ENCODE measurements at places on chromosomes 2 and 18.

DNA sequence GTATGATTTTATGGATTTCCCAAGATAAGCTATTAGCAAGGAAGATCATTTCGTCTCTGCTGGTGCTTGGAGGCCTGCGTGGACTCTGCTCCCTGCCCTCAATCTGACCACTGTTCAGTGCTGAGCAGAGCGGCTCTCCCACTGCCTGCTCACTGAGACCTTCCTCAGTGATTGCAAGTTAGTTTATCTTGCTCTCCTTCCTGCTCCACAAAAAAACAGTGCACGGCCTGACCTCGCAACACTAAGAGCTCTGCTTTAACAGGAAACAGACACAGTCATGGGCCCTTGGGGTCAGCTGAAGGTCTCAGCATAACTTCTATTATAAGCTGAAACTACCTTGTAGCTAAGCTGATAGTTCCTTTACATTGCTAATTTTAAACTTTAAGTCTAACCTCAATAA lies 53.1 kb downstream of the PRELID3A start:
- DNase-seq: no peak

DNA sequence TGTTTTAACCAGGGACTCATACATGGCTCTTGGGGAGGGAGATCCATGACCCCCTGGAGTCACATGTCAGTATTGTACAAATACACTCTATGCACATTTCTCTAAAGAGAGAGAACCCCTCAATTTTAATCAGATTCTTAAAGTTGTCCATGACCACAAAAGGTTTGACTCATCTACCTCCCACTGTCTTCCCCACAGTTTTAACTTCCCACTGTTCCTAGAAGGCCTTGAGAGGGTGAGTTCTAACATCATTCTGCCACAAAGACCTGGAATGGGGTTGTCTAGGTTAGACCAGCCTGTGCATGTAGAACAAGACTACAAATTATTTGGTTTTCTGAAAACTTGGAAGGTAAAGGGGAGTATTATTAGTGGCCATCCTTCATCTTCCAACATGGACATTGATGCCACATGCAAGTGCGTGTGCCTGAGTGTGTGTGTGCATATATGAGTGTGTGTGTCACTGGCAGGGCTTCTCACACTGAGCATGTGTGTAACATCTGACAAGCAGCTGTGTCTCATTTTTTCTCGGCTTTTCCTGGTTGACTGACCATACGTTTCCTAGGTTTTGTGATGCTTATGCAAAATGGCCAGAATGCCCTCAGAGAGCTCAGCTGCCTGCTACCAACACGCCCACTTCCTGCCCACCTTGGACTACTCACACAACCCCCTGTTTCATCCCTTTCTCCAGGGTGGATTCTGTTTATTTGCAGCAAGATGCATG lies 94.6 kb upstream of the LGALSL start:
- DNase-seq: no peak

DNA sequence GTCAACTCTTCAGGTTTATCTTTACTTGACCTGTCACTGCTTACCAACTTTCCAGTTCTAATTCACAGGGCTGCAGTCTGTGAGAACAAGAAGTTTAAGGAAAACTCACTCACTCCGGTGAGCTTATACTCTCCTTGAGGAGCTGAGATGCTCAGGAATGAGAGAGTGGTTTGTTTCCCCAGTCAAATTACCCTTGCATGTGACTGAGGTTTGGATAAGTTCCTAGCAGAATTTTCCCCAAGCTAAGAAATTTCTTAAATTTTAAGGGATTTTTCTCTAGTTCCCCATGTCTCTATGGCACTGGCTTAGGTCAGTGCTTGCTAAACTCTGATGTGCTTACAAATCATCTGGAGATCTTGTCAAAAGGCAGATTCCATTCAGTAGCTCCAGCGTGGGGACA lies 12.8 kb upstream of the CCDC85A start:
- DNase-seq: no peak

DNA sequence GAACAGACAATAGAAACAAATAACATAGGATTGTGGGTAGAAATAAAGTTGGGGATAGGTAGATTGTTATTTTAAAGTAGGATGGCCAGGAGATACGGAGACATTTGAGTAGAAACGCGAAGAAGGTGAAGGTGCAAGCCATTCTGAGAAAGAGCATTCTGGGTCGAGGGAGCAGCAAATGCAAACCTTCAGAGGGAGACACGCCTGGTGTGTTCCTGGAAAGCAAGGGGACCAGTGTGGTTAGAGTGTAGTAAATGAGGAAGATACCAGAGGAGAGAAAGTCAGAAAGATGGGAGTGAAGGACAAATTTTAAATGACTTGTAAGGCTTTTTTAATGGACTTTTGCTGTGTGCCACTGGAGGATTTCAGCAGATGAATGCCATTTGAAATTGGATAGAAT lies 1.7 kb downstream of the CYP20A1 start:
- DNase-seq: no peak

- no peak for DNase-seq
Measured at GRCh38 chr18:3748086-3748485, 298.1 kb downstream of the TGIF1 start.

GRCh38 chr2:100799686-100800085 lies 20.3 kb upstream of the NPAS2 start:
- no peak for DNase-seq

GRCh38 chr18:45837283-45838070 lies 12.0 kb downstream of the SIGLEC15 start:
- DNase-seq: no peak

GRCh38 chr2:75503048-75503607 lies 57.6 kb downstream of the EVA1A start:
- no peak for DNase-seq

DNA sequence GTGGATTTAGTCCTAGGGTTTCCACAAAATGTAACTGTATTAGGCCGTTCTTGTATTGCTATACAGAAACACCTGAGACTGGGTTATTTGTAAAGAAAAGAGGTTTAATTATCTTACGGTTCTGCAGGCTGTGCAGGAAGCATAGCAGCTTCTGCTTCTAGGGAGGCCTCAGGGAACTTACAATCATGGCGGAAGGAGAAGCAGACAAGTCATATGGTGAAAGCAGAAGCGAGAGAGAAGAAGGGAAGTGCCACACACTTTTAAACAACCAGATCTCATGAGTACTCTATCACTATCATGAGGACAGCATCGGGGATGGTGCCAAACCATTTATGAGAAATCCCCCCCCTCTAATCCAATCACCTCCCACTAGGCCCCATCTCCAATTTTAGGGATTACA lies 9.5 kb upstream of the CCDC68 start:
- DNase-seq: no peak

DNA sequence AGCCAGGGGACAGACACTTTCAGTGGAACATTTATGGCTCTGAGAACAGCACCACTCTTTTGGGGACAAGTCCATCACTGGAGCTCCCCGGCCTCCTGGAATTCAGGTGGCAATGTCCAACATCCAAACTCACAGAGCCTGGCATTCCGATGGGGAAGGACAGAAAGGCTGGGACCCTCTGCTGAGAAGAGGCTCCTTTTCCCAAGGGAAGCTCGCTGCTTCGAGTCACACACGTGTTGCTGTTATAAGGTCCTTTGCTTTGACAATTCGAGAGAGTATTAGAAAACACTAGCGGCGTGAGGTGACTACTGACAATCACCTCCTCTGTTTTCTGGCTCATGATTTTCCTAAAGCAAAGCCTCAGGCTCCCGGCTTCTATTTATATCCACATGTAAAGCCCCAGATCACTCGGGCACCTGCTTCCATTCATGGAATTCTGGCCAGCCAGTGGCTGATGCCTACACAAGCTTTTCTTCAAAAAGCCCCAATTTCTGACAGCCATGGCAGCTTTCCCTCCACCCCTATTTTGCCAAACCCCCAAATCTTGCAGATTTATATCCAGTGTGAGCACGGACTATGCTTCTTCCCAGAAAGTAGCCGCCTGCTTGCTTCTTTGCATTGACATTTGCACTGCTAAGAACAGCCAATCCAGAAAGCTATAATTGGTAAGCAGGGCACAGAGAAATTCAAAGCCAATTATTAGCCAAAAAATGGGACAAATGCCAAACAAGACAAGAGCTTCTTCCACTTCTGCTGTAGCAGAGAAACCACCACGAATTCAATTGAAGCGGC lies 67.3 kb downstream of the NDUFA10 start:
- DNase-seq: no peak

DNA sequence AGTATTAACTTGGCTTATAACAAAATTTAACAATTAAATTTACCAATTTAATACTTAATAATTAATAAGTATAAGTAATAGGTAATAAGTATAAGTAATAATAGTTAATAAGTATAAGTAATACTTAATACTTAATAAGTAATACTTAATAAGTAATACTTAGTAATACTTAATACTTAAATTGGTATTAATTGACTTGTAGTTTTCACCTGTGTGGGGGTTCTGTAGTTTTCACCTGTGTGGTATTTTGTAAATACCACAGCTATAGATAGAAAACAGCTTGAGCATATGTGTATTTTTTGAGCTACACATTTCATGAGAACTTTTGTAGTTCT lies 55.4 kb downstream of the MAPRE2 start:
- DNase-seq: no peak

- no peak for DNase-seq
Measured at GRCh38 chr2:99680946-99681345, 191.1 kb upstream of the REV1 start.

- no peak for DNase-seq
Measured at GRCh38 chr2:179891237-179891636, 29.8 kb upstream of the ZNF385B start.

GRCh38 chr2:11872948-11873269 lies 126.5 kb downstream of the LPIN1 start:
- DNase-seq: no peak

DNA sequence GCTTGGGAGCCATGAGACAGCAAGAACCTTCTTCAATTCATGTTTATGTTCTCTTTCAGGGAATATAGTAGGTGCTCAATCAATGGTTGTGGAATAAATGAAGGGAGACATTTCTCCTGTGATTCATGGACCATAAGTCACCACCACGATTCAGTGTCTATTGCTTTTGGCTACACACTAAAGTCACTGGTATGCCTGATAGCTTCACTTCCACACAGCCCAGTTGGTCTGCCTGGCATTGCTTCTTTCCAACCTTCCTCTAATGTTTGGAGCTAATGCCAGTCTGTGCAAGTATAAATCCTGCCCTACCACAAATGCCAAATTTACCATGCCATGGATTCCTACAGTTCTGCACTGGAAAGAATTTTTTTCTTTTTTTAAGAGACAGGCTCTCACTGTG lies 1.3 kb upstream of the CXCR1 start:
- DNase-seq: no peak

DNA sequence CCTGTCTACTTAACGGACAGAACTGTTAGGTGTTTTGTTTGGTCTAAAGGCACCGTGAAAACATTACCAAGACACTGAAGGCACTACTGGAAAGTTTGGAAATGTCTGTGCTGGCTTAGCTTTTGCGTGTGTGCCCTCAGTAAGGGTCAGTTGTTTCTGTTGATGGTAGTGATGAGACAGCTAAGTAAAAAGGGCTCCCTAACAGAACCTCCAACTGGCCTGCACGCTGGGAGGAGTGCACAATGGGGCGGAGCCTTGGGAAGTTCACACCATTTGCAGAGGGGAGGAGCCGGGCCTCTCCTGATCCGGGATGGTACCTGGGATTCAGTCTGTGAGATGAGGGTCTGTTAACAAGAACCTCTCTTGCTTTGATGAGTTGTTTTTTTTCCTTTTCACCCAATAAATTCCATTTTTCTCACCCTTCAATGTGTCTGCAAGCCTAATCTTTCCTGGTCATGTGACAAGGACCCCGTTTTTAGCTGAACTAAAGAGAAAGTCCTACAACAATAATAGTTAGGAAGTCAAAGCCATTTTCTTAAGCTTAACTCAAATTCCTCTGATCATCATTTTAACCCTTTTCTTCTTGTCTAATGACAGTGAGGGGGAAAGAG lies 368.7 kb downstream of the PARD3B start:
- no peak for DNase-seq

DNA sequence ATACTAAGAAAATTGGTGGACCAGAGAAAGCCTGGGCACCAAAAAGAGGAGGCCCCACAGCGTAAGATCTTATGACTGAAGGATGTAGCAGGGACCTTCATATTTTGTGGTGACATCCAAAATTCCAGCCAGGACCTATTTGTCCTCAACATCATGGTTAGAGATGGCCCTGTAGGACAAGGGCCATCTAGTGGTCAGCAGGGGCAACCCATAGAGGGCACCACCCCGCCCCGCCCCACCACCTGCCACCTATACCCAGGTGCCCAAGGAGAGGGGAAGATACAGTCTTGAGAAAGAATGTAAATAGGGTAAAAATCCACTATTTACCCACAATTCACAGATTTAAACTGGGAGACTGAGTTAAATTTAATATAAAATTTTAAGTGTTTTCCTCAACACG lies 59.6 kb upstream of the TMEM163 start:
- no peak for DNase-seq

DNA sequence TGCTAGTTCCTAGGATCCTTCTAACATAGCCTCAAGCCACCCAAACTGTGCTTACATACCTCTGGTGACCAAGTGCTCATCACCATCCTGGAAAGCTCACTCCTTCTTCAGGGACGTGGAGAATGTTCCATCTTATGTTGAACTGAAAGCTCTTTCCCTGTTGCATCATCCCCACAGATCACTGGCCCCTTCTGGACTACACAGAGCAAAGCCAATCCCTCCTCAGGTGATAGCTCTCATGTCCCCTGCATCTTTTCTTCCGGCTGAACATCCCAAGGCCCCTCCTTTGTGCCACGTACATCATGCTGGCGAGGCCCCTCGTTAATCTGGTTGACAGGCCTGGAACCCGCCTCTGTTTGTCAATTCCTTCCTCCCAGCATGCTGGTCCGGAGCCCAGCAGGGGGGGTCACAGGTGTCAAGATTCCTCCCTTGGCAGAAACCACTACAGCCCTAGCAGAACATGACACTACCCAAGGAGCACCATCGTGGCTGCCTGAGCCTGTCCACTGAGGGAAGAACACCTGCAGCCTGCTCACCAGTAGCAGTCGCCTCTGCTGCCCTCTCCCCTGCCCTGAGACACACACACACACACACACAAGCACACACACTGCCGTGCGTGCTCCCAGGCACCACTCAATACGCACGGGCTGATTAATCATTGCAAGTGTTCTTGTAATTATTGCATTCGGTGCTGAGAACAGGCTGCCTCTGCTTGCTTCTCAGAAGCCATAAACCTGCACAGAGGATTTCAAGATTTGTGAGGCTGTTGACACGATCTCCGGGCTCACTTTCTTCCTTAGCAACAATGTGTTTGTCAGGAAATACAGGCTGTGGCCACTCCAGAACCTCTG lies 6.3 kb upstream of the KCNK3 start:
- no peak for DNase-seq

DNA sequence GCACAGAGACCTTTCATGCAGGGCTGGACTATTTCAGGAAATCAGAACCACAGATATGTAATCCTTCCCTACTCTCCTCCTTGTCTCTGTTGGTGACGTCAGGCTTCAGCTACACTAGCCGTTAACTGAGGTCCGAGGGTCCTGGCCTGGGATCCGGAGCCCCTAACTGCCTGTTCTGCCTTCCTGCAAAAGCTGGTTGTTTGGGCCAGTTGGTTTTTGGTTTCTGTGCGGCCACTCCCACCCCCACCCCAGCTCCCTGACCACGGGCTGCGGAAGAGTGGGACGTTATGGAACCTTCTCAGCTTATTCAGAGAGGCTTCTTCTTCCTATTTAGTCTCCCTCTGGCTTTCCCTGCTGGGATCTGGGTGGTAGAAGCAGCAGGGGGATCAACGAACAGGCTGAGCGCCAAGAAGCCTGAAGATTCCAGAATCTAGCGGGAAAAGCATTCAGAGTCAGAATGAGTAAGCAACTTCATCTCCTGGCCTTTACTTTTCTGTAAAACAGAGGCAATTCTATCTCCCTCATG lies 49.3 kb upstream of the ROCK2 start:
- DNase-seq: no peak

GRCh38 chr2:72263776-72264060 lies 116.1 kb upstream of the CYP26B1 start:
- DNase-seq: no peak

All from left renal cortex interstitium (tissue), 4 donors.